Kidney capillary endothelial cell (primary cell): ENCODE measurements at places on chromosomes 7 and 10.

GRCh38 chr10:4474829-4475228, 351.2 kb upstream of the AKR1E2 start:
- no peak for DNase-seq

DNA sequence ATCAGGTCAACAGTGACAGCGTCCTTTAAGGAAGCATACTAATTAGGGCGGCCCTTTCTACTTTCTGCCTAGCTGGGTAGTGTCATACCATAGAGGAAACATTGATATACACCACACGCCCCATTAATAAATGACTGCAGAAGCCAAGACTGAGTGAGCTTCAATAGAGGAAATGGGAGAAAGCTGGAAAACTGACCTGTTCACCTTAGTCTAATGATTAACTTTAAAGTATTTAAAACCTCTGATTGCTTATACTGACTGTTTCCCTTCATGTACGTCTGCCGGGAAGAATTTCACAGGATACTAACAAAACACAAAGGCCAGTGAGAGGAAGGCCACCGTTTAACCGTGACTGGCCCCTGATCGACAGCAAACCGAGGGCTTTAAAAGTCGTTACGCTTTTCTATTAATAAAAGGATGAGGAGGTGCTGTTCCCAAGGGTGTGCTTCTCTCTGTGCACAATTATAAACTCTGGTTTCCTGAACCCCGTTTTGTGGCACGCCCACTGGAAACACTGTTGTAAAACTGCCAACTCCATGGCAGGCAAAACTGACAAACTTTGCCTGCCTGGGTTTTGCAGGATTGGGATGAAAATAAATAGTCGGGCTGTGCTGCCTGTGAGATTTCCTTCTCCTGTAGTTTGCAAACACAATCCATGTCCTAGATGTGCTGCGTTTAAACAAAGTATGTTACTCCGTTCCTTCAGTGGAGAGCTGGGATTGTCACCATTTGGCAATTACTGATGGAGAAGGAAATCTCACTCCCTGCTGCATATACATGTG, 137.6 kb downstream of the NRP1 start:
- DNase-seq = peak; percentile 51

DNA sequence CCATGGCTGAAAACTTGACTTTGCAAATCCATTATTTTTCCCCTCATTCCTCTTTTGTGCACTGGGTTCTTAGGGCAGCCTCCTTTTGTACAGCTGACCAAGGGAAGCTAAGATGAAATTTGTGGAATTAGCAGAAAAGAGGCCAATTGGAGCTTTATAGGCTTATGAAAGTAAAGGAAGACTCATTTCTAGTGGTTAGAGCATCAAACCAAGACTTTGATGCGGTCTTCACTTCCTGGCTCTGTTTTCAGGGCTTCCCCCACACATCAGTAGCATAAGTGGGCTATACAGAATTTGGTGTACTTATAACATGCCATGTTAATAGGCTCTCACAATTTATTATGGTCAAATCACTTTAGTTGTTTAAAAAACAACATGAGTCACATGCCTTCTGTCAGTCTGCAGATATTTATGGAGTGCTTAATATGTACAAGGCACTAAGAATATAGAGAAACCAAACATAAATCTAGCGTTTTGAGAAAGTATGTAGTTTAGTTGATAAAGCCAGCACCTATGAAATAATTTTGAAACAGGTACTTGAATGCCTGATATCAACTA, 5.7 kb downstream of the AUTS2 start:
- DNase-seq = no peak

GRCh38 chr7:43754596-43754995, 3.9 kb upstream of the BLVRA start:
- no peak for DNase-seq

DNA sequence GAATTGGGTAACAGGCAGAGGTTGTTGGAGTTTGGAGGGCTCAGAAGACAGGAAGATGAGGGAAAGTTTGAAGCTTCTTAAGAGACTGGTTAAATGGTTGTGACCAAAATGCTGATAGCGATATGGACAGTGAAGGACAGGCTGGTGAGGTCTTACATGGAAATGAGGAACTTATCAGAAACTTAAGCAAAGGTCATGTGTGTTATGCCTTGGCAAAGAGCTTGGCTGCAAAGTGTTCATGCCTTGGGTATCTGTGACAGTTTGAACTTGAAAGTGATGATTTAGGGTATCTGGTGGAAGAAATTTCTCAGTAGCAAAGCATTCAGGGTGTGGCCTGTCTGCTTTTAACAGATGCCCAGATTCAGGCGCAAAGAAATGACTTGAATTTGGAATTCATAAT, 64.5 kb upstream of the EEPD1 start:
- DNase-seq = no peak

GRCh38 chr7:129561677-129562359, 49.7 kb upstream of the NRF1 start:
- no peak for DNase-seq

GRCh38 chr7:26658389-26659084, 205.9 kb downstream of the SKAP2 start:
- DNase-seq = no peak

DNA sequence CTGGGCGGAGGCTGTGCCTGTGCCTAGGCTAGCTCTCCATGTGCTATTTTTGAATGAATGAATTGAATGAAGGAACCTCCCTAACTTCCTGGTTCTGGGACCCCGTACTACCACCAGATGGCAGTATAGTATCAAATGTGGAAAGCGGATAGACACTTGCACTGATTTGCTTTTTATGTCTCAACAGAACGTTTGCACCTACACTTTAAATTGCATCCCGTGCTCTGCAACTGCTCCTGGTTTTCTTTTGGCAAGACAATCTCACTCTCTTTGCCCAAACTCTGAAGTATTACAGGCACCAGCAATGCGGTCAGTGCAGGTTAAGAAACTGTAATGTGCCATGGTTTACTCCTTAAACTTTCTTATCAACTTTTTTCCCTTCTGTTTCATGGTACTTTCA, 6.5 kb downstream of the FZD8 start:
- no peak for DNase-seq

- DNase-seq = no peak
Measured at GRCh38 chr7:101869026-101869900, 51.8 kb downstream of the CUX1 start.

DNA sequence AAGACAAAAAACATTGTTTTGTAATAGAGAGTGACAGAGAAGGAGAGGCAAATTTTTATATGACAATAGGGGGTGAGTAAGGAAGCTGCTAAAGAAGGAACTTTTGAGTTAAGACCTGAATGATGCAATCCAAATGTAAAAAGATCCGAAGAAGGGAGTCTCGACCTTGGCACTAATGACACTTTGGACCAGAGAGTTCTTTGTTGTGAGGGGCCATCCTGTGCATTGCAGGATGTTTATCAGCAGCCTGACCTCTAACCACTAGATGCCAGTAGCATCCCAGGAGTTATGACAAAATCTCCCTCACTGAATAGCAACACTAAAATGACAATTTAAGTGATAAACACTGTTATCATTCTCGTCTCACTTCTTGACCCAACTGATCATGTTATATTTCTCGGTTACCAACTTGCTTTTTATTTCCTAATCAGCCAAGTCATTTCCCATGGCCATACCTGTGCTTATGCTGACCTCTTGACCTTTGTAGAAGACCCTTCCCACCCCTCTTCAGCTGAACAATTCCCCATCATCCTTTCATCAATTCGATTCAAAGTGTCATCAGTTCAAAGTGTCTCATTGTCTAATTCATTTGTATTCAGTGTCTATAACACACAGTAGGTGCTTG, 30.0 kb downstream of the DGKI start:
- no peak for DNase-seq

DNA sequence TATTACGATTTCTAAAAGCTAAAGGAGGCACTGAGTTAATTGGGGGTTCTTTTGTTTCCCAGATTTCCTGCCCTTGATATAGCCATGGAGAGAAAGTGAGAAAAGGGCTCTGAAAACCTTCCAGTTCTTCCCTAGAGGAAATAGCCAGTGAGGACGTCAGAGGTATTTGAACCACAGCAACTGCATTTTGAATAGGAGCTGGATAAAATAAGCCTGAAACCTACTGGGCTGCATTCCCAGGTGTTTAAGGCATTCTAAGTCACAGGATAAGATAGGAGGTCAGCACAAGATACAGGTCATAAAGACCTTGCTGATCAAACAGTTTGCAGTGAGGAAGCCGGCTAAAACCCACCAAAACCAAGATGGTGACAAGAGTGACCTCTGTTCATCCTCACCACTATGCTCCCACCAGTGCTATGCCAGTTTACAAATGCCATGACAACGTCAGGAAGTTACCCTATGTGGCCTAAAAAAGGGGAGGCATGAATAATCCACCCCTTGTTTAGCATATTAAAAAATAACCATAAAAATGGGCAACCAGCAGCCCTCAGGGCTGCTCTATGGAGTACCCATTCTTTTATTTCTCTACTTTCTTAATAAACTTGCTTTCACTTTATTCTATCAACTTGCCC, 85.1 kb upstream of the FRMD4A start:
- no peak for DNase-seq

- DNase-seq = no peak
Measured at GRCh38 chr10:124906551-124907001, 35.3 kb upstream of the ZRANB1 start.

DNA sequence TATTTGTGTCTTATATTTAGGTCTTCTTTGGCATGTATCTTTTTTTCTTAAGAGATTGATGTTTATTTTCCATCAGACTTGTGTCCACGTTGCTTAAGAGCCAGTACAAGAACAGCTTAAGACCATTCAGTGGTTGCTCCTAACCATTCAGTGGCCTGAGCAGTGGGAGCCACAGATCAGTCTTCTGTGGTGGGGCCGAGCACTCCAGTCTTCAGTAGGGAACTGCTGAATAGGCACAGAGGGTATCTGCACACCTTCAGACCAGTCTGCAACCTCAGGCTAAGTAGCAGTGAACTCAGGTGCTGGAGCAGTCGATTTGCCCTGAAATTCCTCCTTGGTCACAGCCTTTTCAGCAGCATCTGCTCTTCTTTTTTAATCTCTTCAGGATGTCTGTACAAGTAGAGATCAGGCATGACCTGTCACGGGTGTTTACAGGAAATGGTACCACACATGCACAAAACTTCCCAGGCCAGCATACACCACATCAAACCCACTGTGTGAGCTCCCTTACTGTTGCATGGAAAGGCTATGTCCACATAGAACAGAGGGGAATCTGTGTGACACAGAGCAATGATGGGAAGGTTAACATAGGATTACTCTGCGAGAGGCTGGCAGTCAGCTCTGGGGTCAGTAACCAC, 51.5 kb downstream of the FAM107B start:
- no peak for DNase-seq

GRCh38 chr7:157621131-157621681, 284.4 kb downstream of the DNAJB6 start:
- no peak for DNase-seq

DNA sequence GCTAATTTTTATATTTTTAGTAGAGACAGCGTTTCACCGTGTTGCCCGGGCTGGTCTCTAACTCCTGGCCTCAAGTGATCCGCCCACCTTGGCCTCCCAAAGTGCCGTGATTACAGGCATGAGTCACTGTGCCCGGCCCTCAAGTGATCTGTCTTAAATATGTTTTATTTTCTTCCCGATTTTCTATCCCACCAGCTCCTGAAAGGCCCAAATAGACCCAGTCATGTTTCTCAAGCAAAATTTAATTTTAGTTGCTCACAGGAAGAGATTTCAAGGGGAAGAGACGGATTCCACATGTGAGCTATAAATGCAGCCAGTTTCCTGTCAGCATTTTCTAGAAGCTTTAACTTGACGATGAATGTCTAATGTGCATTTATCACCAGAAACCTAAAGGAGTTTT, 12.0 kb downstream of the DENND10 start:
- DNase-seq = no peak

GRCh38 chr10:79195091-79195923, 126.5 kb downstream of the ZMIZ1 start:
- peak; percentile 77 for DNase-seq

GRCh38 chr10:31770307-31770902, 158.2 kb downstream of the ARHGAP12 start:
- no peak for DNase-seq

GRCh38 chr10:13102002-13102794, 2.2 kb downstream of the OPTN start:
- no peak for DNase-seq

- no peak for DNase-seq
Measured at GRCh38 chr7:27575613-27576012, 87.1 kb downstream of the HIBADH start.

GRCh38 chr7:80110376-80110775, 24.3 kb upstream of the GNAI1 start:
- DNase-seq = no peak
